ENCODE measurements at places on chromosomes 2 and 18.
A peak's percentile ranks its signal among the peaks of the same experiment; 100 is the strongest.

- DNase-seq: peak; percentile 36
Observed at GRCh38 chr2:202178346-202178958, 59.9 kb downstream of the SUMO1 start.

DNA sequence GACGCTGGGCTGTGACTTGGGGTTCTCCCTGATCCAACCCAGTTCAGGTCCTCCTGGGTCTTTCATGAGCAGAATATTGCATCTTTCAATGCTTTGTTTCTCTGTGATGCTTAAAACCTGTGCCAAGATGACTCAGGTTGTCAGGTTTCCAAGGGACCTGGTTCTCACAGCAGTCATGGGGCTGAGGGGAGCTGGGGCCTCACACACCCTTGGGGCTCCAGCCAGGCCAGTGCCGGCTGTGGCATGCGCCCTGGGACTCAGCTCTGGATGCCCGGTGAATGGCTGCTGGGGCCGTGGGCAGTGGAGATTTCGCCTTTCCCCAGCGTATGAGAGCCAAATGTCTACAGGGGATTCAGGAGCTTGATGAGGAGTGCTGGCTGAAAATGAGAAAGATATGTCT, 29.6 kb downstream of the EDAR start:
- no peak for DNase-seq

DNA sequence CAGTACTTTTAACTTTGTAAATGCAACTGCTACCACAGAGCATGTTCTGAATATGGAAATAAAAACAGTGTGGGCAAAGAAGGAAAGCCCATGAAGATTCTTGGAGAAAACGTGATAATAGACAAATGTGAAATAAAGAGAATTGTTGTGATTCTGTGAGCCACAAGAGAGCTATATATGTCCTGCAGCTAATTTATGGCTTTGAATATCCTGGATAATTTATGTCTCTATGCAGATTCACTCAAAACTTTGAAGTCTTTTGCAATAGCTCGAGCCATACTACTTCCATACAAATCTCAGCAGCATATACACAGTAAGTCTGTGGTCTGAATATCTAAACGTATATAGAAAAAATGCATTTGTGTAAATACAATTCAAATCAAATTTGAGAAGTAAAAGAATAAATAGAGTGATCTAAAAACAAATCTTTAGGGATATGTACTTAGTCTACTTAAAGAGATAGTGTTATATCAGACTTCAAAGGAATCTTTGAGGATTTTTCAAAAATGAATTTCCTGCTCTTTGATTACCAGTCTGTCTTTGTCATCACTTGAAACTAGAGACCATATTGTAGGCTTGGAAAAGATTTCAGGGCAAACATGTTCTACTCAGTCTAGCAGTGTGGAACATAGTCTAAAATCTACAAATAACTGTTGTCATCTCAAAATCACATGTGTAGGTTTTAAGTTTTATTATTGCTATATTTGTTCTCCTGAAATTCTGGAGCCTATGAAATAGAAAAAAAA, 107.1 kb downstream of the CSRNP3 start:
- DNase-seq: no peak

GRCh38 chr2:84856787-84857186, 24.1 kb downstream of the TRABD2A start:
- DNase-seq: peak; percentile 42

DNA sequence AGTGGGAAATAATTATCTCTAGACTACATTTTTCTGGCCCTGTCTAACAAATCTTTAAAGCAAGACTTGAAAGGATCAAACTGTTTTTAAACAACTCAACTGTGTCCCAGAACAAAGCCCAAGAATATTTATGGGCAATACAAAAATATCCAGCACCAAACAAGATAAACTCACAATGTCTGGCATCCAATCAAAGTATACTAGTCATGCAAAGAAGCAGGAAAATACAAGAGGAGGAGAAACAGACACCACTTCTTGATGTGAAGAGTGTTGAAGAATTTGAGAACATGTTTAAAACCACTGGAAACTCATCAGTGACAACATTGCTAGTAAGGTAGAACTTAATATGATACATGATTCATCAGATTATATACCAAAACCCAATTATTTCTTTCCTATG, 66.1 kb upstream of the CDC42EP3 start:
- no peak for DNase-seq

- no peak for DNase-seq
Observed at GRCh38 chr2:3487028-3487425, 32.3 kb downstream of the ADI1 start.

DNA sequence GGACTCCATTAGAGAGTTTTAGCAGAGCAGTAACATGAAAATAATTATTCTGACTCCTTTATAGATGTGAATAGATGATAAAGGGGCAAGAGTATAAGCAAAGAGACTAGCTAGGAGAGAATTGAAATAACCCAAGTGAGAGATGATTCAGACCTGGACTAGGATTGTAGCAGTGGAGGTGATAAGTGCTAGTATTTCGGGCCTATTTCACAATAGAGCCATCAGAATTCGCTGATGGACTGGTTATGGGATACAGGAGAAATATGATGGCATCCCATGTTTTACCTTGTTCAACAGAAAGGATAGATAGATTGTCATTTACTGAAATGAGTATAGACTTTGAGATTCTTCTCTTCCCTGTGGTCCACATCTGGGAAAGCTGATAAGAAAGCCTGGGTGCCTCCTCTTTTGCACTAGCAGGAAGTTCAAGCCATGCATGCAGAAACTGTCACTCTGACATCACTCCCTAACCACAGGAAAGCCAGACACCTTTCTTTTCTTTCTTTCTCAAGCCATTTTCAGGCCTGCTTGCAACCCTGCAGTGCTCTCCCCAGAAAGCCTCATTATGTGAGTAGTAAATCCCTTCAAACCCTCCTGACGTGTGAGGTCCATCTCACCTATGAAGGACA, 25.3 kb downstream of the DYNAP start:
- no peak for DNase-seq

- no peak for DNase-seq
Observed at GRCh38 chr18:24319757-24320156, 77.9 kb downstream of the OSBPL1A start.
